Transverse colon (tissue), 4 donors: ENCODE measurements at places on chromosomes 5 and 9. TPM values are rescaled to one million over a fixed set of nuclear protein-coding genes. Genes with fewer than 3 reads are reported as not detected.

NUTM2G gene
- total RNA-seq = not detected

GABBR2 gene
- total RNA-seq = not detected

ARSB gene
- 12.7 TPM for total RNA-seq

TTC16 gene
- not detected for total RNA-seq

HTR1A gene
- total RNA-seq = not detected

PCDHGC3 gene
- 17.0 TPM for total RNA-seq

HTR4 gene
- total RNA-seq = 17.6 TPM

RPL7A gene
- total RNA-seq = 1,490 TPM

KCNN2 gene
- total RNA-seq = 5.8 TPM

DNA sequence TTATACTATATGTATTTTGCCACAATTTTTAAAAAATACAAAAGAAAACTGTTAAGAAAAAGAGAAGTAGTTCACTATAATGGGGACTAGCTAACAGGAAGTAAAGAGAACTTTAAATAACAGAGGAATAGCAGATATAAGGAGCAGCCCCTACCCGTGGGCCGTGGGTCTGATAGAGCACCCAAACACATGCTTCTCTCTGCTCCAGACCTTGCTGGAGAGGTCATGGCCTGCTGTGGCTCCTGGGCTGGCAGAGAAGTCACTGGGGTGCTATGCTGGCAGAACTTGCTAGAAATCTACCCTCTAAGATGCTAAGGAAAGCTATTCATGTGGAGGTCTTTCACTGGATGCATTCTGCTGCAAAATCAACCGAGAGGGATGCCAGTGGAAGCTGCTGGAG is 10.0 kb upstream of the TNFAIP8 start:
- DNase-seq = no peak

DNA sequence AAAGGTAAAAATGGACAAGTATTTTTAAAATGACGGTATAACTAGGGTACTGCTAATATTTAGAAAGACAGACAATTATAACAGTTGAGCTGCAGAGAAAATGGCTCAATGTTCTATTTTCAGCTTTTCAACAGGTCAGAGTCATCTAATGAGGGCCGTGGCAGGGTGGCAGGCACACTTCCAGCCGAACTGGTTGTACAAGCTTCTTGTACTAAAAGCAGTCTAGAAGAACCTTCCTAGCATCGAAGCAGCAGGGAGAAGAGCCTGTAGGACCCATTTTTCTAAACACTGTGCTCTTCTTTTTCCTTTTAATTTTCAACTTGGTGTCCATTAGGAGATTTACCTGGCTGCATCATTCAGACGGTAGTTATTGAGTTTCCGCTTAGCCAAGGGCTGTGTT is 85.6 kb downstream of the SLC28A3 start:
- DNase-seq = peak; percentile 18

GRCh38 chr9:131259916-131260597 is 16.3 kb downstream of the FAM78A start:
- DNase-seq = no peak

GRCh38 chr5:36494028-36494427 is 112.4 kb upstream of the SLC1A3 start:
- no peak for DNase-seq

GRCh38 chr9:136297016-136297691 is 6.7 kb downstream of the CCDC187 start:
- DNase-seq = peak; percentile 81

DNA sequence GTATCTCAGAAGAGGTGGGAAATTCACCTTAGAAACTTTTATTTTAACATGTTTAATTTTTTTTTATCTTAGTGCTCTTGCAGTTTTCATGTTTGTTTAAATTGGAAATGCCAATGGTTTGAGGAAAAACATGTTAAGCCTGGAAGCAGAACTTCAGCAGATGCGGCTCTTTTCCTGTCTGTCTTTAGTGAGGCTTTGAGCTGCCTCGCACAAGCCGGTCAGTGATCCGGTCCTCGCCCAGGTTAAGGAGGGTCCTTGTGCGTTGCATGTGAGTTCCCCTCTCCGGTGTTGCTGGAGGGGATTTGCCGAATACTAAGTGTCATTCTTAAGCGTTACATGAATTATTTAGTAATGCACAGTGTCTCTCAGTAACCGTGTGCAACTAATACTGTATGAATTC is 9.4 kb upstream of the PLEKHG4B start:
- no peak for DNase-seq

DNA sequence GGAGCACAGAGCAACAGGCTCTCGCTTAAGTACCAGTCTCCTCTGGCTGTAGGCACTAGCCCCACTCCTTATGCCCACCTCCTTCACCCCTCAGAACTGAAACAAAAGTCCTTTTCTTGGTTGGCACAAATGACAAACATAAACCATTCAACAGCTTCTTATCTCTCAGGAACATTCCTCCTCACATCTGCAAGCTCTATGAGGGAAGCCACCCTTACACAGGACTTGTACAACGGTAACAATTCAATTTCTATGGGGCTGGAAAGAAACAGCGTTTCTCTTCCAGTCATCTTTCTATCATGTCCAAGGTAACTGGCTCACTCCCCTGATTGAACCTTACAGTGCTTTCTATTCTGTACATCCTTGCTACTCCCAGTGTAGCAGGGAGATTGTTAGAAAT is 74.1 kb downstream of the CSF2 start:
- no peak for DNase-seq

DNA sequence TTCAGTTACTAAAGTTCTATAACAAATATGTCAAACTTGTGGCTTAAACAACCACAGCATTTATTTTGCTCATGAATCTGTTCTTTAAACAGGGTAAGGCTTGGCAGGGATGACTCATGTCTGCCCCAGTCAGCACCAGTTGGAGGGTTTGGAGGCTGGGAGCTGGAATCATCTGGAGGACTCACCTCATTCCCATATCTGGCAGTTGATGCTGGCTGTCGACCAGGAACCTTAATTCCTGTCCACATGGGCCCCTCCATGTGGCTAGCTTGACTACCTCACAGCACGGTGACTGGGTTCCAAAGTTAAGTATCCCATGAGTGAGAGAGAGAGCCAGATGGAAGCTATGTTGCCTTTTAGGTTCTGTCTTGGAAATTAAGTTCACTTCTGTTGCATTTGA is 13.8 kb upstream of the CCL28 start:
- DNase-seq = no peak

DNA sequence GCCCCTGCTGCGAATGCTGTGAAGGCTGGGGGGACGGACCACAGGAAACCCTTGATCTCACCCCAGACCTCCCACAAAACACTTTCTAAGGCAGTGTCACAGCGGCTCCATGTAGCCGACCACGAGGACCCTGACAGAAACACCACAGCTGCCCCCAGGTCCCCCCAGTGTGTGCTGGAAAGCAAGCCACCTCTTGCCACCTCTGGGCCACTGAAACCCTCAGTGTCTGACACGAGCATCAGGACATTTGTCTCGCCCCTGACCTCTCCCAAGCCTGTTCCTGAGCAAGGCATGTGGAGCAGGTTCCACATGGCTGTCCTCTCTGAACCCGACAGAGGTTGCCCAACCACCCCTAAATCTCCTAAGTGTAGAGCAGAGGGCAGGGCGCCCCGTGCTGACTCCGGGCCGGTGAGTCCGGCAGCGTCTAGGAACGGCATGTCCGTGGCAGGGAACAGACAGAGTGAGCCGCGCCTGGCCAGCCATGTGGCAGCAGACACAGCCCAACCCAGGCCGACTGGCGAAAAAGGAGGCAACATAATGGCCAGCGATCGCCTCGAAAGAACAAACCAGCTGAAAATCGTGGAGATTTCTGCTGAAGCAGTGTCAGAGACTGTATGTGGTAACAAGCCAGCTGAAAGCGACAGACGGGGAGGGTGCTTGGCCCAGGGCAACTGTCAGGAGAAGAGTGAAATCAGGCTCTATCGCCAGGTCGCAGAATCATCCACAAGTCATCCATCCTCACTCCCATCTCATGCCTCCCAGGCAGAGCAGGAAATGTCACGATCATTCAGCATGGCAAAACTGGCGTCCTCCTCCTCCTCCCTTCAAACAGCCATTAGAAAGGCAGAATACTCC is 84.7 kb downstream of the GOLPH3 start:
- DNase-seq = no peak

GRCh38 chr5:122126177-122126755 is 3.1 kb upstream of the ZNF474 start:
- DNase-seq = no peak

DNA sequence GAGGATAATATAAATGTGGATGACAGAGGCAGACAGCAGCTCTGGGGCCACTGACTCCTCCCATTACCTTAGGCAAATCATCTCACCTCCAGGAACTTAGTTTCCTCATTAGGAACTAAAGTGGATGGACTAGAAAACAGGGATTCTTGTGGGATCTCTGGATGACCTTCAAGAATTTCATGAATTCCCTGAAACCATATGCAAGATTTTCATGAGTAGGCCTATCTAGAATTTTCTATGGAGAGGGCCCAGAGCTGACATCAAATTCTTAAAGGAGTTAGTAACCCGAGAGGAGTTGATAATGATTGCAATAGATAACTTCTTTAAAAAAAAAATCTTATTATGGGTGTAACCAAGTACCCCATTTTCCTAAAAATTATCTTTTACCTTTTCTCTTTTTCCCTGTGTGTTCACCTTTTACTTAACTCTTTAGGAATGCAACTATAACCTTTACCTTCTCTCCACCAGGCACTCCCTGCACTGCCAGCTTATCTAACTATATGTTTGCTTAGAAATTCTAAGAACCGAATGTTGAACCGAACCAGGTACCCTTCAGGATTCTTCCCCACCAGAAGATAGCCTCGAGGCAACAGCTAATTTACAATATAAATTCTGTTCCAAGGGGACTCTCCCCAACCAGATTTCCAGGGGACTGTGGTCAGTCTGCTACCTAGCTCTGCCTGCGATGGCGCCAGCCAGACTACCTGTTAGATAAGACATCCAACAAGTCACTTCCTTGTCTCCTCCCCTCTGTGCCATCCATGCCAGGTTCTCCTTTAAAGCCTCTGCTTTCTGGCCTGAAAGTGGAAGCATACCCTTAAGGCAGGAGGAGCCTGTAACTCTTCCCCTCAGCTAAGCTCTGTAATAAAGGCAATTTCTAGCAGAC is 86.0 kb downstream of the GCNT4 start:
- peak; percentile 53 for DNase-seq

GRCh38 chr5:89450149-89450538 is 567.2 kb upstream of the MEF2C start:
- no peak for DNase-seq

GRCh38 chr5:133429046-133429445 is 183.3 kb downstream of the FSTL4 start:
- no peak for DNase-seq

DNA sequence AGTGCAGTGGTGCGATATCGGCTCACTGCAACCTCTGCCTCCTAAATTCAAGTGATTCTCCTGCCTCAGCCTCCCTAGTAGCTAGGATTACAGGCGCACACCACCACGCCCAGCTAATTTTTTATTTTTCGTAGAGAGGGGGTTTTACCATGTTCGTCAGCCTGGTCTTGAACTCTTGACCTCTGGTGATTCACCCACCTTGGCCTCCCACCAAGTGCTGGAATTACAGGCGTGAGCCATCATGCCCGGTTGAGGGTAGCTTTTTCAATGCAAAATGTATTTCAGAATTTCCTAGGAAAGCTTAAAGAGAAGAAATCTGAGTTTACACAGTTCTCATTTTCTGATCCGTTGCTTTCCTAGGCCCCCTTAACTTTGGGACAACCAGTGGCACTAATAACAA is 15.7 kb downstream of the BDP1 start:
- no peak for DNase-seq

DNA sequence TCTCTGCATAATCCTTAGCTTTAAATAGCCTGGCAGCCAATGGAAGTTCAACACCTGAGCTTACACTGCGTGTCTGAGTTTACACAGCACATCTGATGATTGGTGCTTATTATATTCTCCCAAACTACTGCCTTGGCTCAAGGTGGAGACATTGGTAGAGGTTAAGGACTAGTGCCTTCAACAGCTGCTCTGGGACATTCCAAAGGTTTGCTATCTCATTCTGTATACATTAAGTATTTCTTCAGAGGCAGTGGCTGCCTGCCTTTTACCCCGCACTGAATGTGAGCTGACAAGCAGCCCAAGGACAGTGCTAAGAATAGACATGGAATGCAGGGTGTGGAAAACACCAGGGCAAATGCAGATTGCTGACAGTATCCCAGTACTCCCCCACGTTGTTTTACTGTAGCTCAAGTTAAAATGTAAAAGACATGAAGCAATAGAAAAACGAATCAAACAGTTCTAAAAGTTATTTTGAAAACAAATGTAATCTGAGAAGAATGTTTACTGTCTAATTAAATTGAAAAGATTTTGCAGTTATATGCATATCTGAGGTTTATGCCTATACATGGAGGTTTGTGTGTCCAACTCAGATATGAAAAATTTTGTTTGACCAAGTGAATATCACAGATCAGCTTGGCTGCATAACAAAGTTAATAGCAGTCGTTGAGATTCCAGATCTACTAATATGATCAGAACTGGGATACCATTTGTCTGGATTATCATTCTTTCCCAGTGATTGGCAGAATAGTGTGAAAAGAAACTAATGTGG is 1.8 kb downstream of the HSPB3 start:
- peak; percentile 10 for DNase-seq

GRCh38 chr5:87398981-87399614 is 13.6 kb downstream of the CCNH start:
- no peak for DNase-seq

DNA sequence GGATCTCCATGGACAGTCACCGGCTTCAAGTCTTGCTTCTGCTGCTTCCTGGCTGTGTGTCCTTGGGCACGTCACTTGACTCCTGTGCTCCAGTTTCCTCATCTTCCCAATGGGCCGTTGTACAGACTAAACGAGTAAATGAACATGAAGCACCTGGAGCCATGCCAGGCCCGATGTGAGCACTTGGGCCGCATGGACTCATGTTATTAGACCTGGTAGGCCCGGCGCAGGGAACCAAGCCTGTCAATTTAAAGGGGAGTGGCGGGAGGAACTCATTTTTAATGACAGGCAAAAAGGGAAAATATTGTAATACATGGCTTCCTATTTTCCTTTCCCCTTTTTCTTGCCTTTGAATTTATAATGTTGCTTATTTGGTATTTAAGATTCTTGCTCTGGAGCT is 47.5 kb downstream of the TENT4A start:
- DNase-seq = no peak

DNA sequence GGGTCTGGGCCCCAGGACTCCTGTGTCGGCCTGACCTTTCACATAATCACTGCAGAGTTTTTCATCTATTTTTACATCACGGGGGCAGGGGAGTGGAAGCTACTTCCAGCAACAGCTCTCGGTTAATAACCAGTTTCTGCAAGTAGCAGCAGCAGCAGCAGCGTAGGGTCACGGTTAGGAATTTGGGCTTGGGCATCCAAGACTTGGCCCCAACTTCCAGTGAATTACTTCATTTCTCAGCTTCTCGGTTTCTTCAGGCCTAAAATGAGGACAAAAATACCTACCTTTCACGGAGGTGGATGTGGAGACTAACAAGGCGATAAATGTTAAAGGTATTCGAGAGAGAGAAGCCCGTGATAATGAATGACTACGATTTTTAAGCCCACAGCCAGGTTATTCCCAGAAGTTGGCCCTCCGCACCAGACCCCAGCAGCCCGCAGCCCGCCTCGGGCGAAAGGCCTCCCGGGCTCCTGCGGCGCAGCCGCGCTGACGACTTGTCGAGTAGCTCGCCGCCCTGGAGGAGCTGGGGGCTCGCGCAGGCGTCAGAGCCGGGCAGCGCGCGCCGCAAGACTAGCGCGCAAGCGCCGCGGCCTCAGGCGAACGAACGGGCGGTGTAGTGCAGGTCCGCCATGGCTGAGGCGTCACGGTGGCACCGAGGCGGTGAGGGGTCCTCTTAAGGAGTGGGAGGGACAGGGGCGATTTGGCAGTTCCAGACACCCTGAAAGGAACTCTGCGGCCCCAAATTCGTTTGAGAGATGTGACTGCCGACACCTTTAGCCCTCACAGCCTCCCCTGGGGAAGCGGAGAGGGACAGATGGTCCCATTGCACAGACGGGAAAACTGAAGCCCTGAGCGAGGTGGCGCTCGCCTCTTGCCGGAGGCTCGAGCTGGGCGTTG is at the start of gene PKD2L2:
PKD2L2 (plus strand) TSS at position 595 of the 897 bp plus-strand sequence; CDS start at position 630, 35 bp downstream.
- DNase-seq = peak; percentile 75
